ENCODE measurements at places on chromosomes 12 and 14.

DNA sequence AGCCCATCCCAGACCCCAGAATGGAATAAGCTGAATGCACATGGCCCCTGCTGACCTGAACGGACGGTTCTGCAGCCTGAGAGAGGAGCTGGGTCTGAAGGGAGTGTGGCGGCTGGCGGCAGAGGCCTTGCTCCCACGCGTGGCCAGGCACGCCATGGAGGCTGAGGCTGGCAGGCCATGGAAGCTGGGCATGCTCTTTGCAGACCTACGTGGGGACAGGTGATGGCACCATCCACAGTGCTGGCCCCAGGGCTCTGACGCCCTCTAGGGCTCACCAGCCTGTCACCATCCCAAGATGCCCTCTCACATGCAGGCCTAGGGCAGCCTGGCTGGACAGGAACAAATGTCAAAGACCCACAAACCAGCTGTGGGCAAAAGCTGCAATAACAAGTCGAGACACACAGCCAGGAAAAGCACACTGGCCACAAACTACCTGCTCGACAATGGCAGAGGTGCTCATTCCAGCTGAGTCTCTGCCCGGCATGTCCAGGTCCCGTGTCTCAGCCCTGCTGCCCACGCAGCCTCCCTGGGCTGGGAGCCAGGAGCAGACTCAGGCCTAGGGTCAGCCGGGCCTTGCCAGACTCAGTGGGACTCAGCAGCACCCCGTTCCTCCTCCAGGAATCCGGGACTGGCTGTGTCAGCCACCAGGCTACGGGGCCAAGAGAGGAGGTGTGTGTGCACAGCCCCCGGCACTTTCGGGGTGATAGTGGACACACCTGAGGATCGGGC is 19.7 kb downstream of the BTBD6 start:
- no peak for DNase-seq

GRCh38 chr12:115864396-115864795 is 413.1 kb downstream of the MED13L start:
- DNase-seq, result no peak

- DNase-seq, result no peak
Observed at GRCh38 chr12:2722806-2723205, 72.0 kb upstream of the FKBP4 start.

DNA sequence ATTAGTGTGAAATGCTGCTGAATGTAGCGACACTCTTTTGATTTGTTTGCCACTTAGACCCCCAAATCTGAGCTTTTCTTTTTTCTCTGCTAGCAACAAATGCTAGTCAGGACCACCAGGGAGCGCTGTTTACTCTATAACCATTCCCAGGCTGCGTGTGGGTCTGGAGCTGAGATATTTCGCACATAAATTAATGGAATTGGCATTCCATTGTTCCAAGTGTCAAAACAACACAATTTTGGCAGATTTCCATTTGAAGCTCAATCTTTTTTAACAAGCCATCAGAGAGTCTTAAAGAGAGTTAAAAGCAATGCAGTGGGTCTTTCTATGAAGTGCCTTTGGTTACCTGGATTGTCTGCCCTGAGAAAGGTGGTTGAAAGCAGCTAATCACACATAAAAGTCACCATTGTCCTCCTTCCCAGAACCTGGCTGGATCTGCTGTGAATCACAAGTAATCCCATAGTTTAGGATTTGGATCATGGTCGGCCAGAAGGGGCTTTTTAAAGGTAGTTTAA is 7.4 kb upstream of the TMEM132C start:
- DNase-seq, result peak; percentile 6

GRCh38 chr14:56860441-56860840 is 50.2 kb upstream of the OTX2 start:
- DNase-seq, result no peak

Data from RCC 7860 (cell line).